SK-N-MC (cell line): ENCODE measurements at places on chromosomes 5 and 9.

GRCh38 chr9:89956907-89957306, 352.1 kb downstream of the GADD45G start:
- no peak for DNase-seq

DNA sequence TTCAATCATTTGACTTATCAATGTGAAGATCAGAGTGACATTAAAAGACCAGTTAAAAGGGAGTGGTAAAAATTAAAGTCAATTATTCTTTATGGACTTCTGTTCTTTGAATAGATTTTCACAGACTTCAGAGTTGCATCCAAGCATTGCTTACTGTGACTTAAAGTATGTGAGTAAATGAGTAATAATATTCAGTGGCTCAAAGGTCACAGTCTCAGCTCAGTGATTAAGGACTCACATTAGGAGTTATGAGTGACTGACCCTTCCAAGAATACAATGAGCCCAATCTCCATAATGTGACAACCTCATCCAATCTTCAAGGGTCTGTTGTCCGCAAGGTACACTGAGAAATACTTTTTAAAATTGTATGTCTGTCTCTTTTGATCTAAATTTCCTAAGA, 811.2 kb downstream of the BRINP1 start:
- no peak for DNase-seq

DNA sequence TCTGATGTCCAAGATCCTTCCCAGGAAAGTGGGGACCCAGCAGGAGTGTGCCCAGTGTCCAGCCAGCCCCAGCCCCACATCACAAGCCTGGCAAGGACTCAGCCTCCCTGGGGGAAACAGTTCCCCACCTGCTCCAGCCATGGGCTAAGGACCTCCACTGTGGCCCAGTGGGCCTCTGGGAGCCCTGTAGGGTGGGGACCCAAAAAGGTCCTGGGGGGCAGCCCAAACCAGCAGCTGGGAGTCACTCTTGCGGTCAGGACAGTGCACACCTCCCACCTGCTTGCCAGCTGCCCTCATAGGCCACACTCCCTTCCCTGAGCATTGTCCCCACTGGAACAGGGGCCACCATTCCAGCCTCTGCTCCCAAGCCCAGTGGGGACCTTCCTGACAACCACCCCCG, 1.7 kb downstream of the ABCA2 start:
- no peak for DNase-seq

- DNase-seq: no peak
Measured at GRCh38 chr9:34671307-34671706, 8.8 kb upstream of the CCL27 start.

- no peak for DNase-seq
Measured at GRCh38 chr5:93603793-93604643, 21.0 kb downstream of the NR2F1 start.
